ENCODE measurements at places on chromosomes 11 and 22. TPM values are rescaled to one million over a fixed set of nuclear protein-coding genes. Genes with fewer than 3 reads are reported as not detected.

DNA sequence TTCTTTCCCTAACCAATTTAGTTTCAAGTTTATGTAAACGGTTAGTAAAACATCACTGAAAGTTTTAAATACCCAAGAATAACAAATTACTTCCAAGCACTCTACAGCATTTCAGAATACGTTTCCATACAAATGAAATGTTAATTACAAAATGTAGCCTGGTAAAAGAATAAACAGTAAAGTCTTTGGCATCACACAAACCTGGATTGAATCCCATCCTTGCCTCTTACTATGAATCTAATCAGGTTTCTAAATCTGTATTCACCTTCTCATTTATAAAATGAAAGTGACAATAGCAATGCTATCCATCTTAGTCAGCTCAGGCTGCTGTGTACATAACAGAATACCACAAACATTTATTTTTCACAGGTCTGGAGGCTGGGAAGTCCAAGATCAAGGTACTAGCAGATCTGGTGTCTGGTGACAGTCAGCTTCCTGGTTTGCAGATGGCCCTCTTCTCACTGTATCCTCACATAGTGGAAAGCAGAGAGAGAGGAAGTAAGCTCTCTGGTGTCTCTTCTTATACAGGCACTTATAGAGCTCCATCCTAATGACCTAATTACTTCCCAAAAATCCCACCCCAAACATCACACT is 19.2 kb downstream of the FAM168A start:
- H3K36me3 ChIP-seq = peaks cover 1% of the 10 kb centered on the region
- DNase-seq = peak; percentile 30
- peaks cover 57% of the 10 kb centered on the region for H3K4me1 ChIP-seq
- peak overlapping the region; percentile 71 for H3K4me3 ChIP-seq
- H3K27me3 ChIP-seq = no peaks in the 10 kb centered on the region

Gene CCDC116
- total RNA-seq = 0.51 TPM

Gene SSTR3
- total RNA-seq = 10.0 TPM

- H3K27ac ChIP-seq = no peak overlapping the region
- H3K36me3 ChIP-seq = no peaks in the 10 kb centered on the region
- no peak for DNase-seq
- no peaks in the 10 kb centered on the region for H3K27me3 ChIP-seq
- H3K4me1 ChIP-seq = no peaks in the 10 kb centered on the region
These were observed 13.9 kb downstream of the MYBPC3 start for GRCh38 chr11:47338396-47339241.

DNA sequence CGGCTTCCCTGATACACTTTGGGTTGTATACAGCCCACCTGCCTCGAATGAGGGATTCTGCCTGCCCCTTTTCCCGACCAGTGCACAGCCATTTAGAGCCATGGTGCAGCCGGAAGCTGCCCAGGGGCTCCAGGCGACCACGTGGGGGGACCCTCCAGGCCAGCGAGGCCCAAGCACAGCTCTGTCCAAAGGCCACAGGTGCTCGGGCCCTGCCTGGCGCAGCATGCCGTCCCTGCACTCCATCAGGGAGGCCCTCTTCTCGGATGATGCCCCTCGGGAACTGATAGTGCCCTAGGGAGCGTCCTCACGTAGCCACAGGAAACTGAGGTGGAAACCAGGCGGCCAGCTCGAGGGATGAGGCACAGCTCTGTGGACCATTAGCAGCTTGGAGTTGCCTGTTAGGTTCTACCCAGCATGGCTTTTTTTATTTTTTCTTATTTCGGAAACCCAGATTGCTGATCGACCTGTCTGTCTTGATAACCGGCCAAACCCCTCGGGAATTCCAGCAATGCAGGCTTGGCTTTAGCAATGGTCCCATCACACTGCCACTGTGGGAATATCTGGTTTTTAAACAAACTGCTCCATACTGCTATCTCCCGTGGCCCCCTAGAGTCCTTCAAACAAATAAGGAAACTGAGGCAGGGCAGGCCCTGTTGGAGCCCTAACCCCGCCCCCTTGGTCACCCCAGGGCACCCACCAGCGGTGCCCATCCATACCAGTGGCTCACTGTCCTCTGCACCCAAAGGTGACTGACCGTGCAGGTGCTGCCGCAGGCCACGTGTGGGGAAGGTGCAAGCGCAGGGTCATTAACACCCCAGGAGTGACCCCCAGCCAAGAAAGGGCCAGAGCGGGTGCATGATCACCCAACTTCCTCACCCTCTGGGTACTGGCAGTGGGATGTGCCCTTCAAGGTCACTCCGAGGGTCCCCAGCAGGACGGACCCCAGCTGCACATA is 8.0 kb downstream of the ANO1 start:
- no peak overlapping the region for H3K27ac ChIP-seq
- H3K4me3 ChIP-seq = no peak overlapping the region
- H3K27me3 ChIP-seq = no peaks in the 10 kb centered on the region

- no peak overlapping the region for H3K4me3 ChIP-seq
- peaks cover 4% of the 10 kb centered on the region for H3K36me3 ChIP-seq
- H3K27me3 ChIP-seq = peaks cover 10% of the 10 kb centered on the region
- H3K4me1 ChIP-seq = peaks cover 26% of the 10 kb centered on the region
These were observed 46.2 kb downstream of the FAM83F start for GRCh38 chr22:40040927-40041326.

Gene IFITM10
- 1.5 TPM for total RNA-seq

- no peak for DNase-seq
- H3K27ac ChIP-seq = no peak overlapping the region
- peaks cover 6% of the 10 kb centered on the region for H3K4me1 ChIP-seq
- H3K4me3 ChIP-seq = no peak overlapping the region
These were observed 24.3 kb downstream of the GLYATL1 start for GRCh38 chr11:58963551-58964104.

- H3K27me3 ChIP-seq = no peaks in the 10 kb centered on the region
- H3K36me3 ChIP-seq = no peaks in the 10 kb centered on the region
- no peak overlapping the region for H3K27ac ChIP-seq
These were observed 210.5 kb upstream of the ISX start for GRCh38 chr22:34855471-34855870.

GRCh38 chr22:44454113-44454769 is 43.8 kb downstream of the RTL6 start:
- H3K27me3 ChIP-seq = no peaks in the 10 kb centered on the region
- H3K27ac ChIP-seq = peak overlapping the region; percentile 26
- peak overlapping the region; percentile 68 for H3K4me3 ChIP-seq
- DNase-seq = no peak
- H3K36me3 ChIP-seq = peaks cover 5% of the 10 kb centered on the region

Gene VSIG10L2
- total RNA-seq = not detected

DNA sequence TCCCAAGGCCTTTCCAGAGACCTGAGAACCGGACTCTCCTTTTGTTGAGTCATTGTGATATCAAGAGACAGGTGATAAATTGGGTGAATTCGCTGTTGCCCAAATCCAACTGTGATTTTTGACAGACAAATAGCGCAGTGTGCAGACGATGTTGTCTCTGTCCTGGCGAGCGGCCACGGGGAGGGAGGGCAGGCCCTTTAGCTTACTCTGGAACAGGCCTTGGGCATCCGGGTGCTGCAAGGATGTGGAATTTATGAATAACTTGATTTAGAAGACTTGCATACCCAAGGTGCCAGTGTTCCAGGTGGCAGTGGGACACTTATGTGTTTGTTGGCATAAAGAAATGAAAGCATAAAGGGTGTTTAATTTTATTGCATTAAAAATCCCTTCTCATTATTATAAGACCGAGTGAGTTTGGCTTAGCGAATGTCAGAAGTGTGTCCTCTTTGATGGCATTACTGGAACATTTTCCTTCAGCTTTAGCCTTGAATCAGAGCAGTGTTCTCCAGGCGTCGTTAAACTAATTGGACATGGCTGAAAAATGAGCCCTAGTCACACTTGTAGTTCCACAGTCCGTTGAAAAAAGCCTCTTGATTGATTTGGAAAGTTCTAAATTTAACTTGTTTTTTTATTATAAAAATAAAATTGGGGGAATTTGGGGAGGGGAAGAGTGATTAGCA is 9.4 kb downstream of the LDLRAD3 start:
- H3K36me3 ChIP-seq = no peaks in the 10 kb centered on the region
- peaks cover 16% of the 10 kb centered on the region for H3K27me3 ChIP-seq
- no peaks in the 10 kb centered on the region for H3K4me1 ChIP-seq
- no peak overlapping the region for H3K4me3 ChIP-seq
- H3K27ac ChIP-seq = no peak overlapping the region
- DNase-seq = no peak

Gene SHISA8
- total RNA-seq = 2.0 TPM

Gene DEUP1
- total RNA-seq = not detected

Gene LRP4
- not detected for total RNA-seq

Gene CTTN
- total RNA-seq = 29.5 TPM

- H3K4me1 ChIP-seq = peaks cover 46% of the 10 kb centered on the region
- no peaks in the 10 kb centered on the region for H3K27me3 ChIP-seq
- no peaks in the 10 kb centered on the region for H3K36me3 ChIP-seq
- H3K4me3 ChIP-seq = no peak overlapping the region
These were observed 111.9 kb downstream of the MRTFA start for GRCh38 chr22:40524392-40525249.

DNA sequence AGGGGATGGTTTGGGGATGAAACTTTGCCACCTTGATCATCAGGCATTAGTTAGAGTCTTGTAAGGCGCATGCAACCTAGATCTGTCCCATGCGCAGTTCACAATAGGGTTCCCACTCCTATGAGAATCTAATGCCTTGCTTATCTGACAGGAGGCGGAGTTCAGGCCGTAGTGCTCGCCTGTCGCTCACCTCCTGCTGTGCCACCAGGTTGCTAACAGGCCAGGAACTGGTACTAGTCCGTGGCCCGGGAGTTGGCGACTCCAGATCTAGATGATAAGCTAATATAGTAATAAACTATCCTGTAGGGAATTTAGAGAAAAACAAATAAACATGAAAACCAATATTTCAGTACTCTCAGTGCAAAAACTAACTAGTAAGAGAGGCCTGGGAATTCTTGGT is 155.4 kb upstream of the ANO5 start:
- no peaks in the 10 kb centered on the region for H3K4me1 ChIP-seq
- H3K4me3 ChIP-seq = no peak overlapping the region
- no peaks in the 10 kb centered on the region for H3K36me3 ChIP-seq
- DNase-seq = no peak
- H3K27me3 ChIP-seq = no peaks in the 10 kb centered on the region

DNA sequence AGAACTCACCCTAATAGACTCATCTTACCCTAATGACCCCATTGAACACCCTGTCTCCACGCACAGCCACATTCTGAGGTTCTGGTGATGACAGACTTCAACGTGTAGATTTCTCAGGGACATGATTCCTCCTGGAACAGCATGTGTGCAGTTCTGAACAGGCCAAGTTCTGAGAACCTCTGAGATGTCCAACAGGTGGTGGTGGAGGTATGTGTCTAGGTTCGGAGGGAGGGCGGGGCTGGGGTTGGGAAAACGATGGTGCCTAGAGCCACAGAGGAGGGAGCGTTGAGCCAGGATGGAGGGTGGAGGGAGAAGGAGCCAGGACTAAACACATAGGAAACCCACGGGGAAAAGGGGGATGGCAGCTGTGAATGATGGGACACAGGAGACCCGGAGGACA is 43.4 kb upstream of the FBLN1 start:
- no peaks in the 10 kb centered on the region for H3K36me3 ChIP-seq
- DNase-seq = no peak
- H3K27me3 ChIP-seq = peaks cover 4% of the 10 kb centered on the region
- H3K4me1 ChIP-seq = no peaks in the 10 kb centered on the region
- no peak overlapping the region for H3K4me3 ChIP-seq
- H3K27ac ChIP-seq = no peak overlapping the region

DNA sequence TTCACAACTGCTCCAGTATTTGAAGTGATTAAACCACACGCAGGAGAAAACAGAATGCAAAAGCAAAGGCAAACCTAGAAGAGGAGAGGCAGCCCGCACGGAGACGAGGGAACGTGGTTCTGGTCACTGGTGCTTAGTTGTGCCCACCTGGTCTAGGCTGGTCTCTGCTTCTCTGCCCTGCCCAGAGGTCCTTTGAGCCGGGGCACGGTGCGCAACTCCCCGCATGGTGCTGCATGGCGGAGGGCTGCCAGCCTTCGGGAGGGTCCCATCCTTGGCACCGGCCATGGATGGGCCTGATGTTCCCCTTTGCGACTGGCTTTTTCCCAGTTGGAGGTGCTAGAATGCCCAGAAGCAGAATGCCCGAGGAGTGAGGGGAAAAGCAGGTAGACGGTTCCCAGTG is 46.1 kb downstream of the KCNC1 start:
- DNase-seq = no peak
- no peaks in the 10 kb centered on the region for H3K4me1 ChIP-seq
- H3K27ac ChIP-seq = no peak overlapping the region
- H3K4me3 ChIP-seq = no peak overlapping the region
- H3K36me3 ChIP-seq = no peaks in the 10 kb centered on the region
- no peaks in the 10 kb centered on the region for H3K27me3 ChIP-seq

DNA sequence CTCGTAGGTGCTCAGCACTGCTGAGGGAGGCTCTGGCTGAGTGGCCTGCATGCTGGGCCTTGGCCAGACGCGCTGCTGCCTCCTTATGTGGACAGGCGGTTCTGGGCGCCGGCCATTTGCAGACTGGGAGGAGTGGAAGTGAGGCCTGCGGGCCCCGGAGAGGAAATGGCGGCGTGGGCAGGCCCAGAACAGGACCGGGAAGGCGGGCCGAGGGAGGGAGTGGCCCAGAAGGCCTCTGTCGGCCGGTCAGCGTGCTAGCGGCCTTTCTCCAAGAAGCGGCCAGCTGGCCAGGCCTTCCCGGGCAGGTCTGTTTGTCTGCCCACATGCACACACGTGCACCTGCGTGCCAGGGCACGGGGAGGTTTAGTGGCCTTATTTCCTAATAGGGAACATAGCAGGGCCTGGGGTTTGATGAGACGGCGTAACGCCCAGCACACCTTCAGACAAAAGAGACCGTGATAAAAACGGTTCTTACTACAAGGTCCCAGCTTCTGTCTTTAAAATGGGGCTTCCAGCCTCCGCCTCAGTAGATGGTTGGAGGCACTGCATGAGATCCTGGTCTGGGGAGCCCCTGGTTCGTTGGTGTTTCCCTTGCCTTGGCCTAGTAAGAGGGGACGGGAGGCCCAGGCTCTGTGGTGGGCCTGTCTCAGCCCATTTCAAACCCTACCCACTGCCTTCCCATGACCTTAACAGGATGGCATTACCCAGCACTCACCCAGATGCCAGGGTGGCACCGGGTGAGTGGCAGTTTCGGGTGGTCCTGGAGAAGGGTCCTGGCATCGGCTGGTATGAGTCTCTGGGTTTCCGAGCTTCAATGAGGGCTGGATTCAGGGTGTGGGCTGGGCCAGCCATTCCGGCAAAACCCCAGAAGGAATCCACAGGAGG is 65.1 kb upstream of the PPARA start:
- DNase-seq = no peak
- no peaks in the 10 kb centered on the region for H3K36me3 ChIP-seq
- no peaks in the 10 kb centered on the region for H3K27me3 ChIP-seq

- DNase-seq = no peak
- H3K4me3 ChIP-seq = no peak overlapping the region
- H3K4me1 ChIP-seq = peaks cover 88% of the 10 kb centered on the region
These were observed 157.7 kb downstream of the MAML2 start for GRCh38 chr11:96185220-96185768.

DNA sequence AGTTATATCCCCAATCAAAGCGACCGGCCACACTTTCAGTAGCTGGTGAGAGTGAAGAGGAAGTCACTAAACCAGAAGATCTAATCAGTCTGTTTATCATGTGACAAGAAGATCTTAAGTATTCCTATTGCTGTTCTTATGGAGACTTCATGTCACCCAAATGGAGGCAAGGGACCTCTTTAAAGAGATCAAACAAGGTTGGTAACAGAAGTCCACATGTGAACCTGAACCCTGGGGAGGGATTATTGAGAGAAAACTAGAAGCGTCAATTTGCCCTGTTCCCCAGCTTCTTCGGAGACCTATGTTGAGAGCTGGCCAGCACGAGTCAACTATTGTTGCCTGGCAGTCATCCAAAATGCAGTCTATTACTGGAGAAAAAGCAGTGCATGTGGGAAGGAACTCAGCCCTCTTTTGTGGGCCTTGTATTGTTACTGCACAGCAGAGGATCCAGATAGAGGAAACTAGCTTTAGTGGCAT is 76.9 kb upstream of the CTSC start:
- H3K36me3 ChIP-seq = peaks cover 1% of the 10 kb centered on the region
- no peak for DNase-seq
- no peaks in the 10 kb centered on the region for H3K27me3 ChIP-seq
- H3K4me1 ChIP-seq = peaks cover 30% of the 10 kb centered on the region

Gene GGTLC2
- total RNA-seq = not detected

Data from activated T-cell treated with anti-CD3 and anti-CD28 coated beads, Interleukin-2, amount 50 U/mL, for 72 hours (primary cell).